CD4-positive, alpha-beta memory T cell (primary cell): ENCODE measurements at places on chromosomes 16 and 17. TPM values are rescaled to one million over a fixed set of nuclear protein-coding genes. Genes with fewer than 3 reads are reported as not detected.

DNA sequence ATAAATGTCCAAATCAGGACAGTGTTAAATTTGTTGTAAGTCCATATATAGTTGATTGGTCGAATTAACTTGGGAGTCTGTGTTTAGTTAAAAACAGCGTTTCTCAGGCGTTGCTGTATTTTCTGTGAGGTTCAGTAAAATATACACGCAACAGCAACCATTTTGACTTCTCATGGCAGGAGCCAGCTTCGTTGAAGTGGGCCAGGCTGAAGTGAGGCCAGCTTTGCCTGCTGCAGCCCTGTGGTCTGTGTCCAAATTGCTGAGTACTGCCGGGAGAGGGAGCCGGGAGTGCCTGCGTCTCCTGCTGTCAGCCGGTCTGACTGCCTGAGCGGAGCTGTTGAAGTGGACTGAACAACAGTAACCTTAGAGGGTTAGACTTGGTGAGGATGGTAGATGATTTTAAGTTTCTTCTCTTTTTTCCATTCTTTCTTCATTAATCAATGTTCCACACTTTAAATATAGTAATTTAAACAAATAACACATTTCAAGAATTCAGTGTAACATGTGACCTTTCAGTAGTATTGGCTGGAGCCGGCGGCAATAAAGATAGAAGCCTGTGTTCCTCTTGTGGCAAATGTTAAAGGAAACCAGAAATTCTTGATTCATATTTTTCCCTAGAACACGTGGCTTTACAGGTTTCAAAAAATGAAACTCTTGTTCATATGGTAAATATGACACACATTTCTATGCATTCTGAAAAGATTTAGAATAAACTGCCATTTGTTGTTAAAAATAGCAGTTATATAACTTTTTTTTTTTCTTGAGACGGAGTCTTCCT, 37.0 kb upstream of the ZNF750 start:
- H3K4me3 ChIP-seq: no peak overlapping the region
- no peak for DNase-seq
- H3K36me3 ChIP-seq: no peaks in the 10 kb centered on the region

DNA sequence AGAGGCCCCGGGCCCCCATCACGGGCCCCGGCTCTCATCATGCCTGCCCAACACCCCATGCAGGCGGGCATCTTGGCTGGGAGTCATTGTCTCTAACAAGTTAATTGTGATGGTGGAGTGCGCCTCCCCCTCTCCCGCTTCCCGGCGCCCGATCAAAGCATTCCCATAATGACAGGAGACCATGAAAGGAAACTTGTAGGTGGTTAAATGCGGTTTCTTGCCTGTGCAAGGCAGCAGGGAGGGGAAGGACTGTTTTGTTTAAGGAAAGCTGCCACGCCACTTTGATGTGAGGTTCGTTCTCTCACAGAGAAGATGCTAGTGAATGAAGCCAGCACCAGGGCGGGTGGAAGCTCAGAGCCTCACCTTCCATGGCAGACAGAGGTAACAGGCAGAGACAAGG, 45.4 kb downstream of the C16orf78 start:
- no peak for DNase-seq
- no peaks in the 10 kb centered on the region for H3K36me3 ChIP-seq
- H3K4me3 ChIP-seq: no peak overlapping the region
- H3K4me1 ChIP-seq: no peaks in the 10 kb centered on the region
- H3K27ac ChIP-seq: no peak overlapping the region

- no peaks in the 10 kb centered on the region for H3K4me1 ChIP-seq
- no peak for DNase-seq
- H3K36me3 ChIP-seq: no peaks in the 10 kb centered on the region
- H3K4me3 ChIP-seq: no peak overlapping the region
- H3K27ac ChIP-seq: no peak overlapping the region
Observed at GRCh38 chr16:13780406-13781168, 139.4 kb upstream of the ERCC4 start.

SLFN5 gene
- 188 TPM for total RNA-seq

PRSS21 gene
- total RNA-seq: 2.6 TPM

DNA sequence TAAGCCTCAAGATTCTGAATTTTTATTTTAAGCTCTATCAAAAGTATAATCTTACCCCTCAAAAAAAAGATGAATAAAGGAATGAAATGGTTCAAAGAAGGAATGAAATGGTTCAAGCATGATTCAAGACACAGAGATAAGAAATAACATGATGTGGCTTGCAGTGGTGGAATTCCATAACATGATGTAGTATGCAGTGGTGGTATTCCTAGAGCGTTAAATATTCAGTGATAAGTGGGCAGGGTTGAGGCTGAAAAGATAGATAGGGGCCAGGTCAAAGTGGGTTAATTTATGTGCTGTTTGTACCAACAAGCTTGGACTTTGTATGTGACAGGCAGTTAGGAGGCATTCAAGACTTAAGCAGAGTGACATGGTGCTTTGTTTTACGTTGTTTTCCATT, 29.6 kb downstream of the TNRC6A start:
- no peaks in the 10 kb centered on the region for H3K27me3 ChIP-seq
- no peak overlapping the region for H3K27ac ChIP-seq
- peaks cover 22% of the 10 kb centered on the region for H3K36me3 ChIP-seq
- H3K4me3 ChIP-seq: no peak overlapping the region
- no peak for DNase-seq
- peaks cover 21% of the 10 kb centered on the region for H3K4me1 ChIP-seq

DNA sequence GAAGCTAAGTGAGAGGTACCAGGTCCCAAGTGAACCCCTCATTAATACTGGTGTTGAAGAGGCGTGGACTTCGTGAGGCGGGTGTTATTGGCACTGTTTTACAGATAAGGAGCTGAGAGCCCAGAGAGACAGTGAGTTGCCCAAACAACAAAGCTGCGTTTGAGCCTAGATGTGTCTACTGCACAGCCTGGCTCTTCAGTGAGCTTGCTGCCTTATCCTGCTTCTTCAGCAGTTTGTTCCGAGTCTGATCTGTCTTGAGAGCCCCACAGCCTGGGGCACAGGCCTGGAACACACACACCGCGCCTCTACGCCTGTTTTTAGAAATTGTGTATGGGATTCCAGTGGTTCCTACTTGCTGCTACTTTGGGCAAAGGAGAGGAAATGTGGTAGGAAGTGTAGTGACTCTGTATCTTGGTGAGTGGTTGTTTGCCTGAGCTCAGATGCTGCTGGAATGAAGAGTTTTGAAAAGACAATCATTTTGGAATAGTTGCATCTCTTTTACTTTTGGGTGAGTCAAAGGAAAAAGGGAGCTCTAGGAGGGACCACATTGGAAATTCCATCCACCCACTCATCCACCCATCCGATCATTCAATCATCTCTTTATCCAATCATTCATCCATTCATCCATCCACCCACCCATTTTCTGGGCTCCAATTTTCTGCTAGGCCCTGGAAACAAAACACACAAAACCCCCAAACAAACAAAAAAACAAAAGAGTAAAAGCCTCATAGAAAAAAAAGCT, 22.3 kb upstream of the PLCG2 start:
- no peaks in the 10 kb centered on the region for H3K4me1 ChIP-seq
- H3K4me3 ChIP-seq: no peak overlapping the region
- no peak for DNase-seq
- H3K27me3 ChIP-seq: no peaks in the 10 kb centered on the region
- no peak overlapping the region for H3K27ac ChIP-seq
- H3K36me3 ChIP-seq: no peaks in the 10 kb centered on the region

DNA sequence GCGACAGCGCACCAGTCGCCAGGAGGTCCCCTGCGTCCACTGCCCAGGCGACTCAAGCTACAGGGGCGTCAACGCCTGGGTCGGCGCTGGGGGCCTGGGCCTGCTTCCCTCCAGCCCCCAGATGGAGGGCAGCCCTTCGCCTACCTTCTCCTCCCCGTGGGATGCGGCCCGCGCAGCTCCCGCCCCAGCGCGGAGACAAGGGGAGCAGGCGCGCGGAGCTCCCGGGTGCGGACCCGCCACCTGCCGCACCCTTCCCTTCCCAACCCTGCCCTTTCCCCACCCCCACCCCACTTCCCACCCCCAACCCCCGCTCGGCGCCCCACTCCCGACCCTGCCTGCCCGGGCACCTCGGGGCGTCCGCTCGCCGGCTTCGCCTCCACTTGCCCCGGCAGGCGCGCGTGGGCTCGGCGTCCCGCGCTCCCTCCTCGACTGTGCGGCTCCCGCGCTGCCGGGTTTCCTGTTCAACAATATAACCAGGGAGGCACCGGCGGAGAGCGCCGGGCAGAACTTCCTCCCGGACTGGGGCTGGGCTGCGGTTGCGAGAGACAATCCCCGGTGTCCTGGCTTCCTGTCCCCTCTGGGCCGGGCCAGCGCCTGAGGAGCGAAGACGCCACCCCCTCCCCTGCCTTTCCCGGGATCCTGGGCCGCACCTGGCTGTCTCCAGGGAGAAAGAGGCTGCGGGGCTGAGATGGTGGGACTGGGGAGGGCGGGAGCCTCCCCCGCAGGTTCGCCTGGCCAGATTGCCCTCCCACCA, at the start of gene ARHGAP27:
ARHGAP27 (minus strand) TSS at position 466 of the 754 bp plus-strand sequence. CDS start 2,591 bp downstream, outside the sequence.
- peak within 1 kb of the TSS; percentile 9 for H3K27ac ChIP-seq
- no peaks in the 10 kb centered on the region for H3K36me3 ChIP-seq
- peak within 1 kb of the TSS; percentile 58 for H3K4me3 ChIP-seq
- H3K4me1 ChIP-seq: peaks cover 19% of the 10 kb centered on the region
- no peak for DNase-seq

CYGB gene
- total RNA-seq: not detected

DNA sequence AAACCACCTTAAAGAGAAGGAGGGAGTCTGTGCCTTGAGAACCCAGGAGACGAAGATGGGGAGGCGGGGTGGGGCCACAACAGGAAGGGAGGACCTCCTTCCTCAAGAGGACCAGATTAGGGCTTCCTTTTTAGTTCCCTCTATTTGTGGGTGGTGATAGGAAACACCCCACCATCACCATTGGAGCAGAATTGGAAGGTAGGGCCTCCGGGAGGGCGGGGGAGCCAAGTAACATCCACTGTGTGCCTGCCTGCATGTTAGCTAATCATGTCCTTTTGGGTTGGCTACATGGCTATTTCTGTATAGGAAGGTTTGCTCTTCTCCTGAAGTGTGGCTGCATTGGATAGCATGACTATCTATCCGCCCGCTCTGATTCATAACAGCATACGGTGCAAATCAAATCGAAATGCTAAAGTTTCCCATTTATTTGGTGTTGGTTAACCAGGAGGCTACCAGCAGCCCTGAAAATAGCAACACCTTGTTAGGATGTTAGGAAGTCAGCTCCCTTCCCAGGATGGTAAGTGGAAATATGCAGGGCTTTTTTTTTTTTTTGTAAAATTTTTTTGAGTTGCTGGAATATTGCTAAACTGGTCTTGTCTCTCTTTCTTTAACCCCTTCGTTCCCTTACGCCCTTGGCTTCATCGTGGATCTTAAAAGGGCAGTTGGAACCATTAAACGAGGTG, 4.2 kb downstream of the SYT17 start:
- no peaks in the 10 kb centered on the region for H3K27me3 ChIP-seq
- no peak overlapping the region for H3K27ac ChIP-seq
- no peak overlapping the region for H3K4me3 ChIP-seq

CCDC200 gene
- 2.1 TPM for total RNA-seq

- H3K4me3 ChIP-seq: no peak overlapping the region
- no peak overlapping the region for H3K27ac ChIP-seq
- H3K27me3 ChIP-seq: no peaks in the 10 kb centered on the region
- H3K4me1 ChIP-seq: peaks cover 3% of the 10 kb centered on the region
- H3K36me3 ChIP-seq: peaks cover 4% of the 10 kb centered on the region
- no peak for DNase-seq
Observed at GRCh38 chr17:40453881-40454612, 10.8 kb downstream of the IGFBP4 start.

C17orf78 gene
- total RNA-seq: not detected

DNA sequence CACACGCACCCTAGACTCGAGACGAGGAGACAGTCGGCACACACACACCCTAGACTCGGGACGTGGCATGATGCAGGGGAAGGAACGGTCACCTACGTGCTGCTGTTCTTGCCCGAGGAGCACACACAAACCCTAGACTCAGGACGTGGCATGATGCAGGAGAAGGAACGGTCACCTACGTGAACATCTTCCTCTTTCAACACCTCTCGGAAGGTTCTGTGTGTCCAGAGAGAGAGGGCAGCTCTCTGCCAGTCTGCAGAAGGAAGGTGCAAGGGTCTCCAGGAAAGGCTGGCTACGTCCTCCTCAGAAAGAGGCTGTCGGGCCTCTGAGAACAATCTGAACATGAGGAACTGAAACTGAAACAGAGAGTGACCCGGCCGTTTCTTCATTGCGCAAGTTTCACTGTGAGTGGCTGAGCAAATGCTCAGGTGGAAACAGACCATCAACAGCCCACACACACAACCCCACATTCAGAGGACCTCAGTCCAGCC, 43.4 kb downstream of the ZNF276 start:
- DNase-seq: peak; percentile 26
- peak overlapping the region; percentile 56 for H3K4me3 ChIP-seq
- peaks cover 50% of the 10 kb centered on the region for H3K4me1 ChIP-seq
- H3K27ac ChIP-seq: peak overlapping the region; percentile 75
- H3K27me3 ChIP-seq: no peaks in the 10 kb centered on the region

TMEM132E gene
- total RNA-seq: 0.42 TPM

DNA sequence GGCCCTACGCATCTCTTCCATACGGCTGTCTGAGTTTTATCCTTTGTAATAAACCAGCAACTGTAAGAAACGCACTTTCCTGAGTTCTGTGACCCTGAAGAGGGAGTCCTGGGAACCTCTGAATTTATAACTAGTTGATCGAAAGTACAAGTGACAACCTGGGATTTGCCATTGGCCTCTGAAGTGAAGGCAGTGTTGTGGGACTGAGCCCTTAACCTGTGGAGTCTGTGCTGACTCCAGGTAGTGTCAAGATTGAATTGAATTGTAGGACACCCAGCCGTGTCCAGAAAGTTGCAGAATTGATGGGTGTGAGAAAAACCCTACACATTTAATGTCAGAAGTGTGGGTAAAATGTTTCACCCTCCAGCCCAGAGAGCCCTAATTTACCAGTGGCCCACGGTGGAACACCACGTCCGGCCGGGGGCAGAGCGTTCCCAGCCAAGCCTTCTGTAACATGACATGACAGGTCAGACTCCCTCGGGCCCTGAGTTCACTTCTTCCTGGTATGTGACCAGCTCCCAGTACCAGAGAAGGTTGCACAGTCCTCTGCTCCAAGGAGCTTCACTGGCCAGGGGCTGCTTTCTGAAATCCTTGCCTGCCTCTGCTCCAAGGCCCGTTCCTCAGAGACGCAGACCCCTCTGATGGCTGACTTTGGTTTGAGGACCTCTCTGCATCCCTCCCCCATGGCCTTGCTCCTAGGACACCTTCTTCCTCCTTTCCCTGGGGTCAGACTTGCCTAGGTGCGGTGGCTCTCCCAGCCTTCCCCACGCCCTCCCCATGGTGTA, 1.5 kb downstream of the GAA start:
- H3K4me3 ChIP-seq: no peak overlapping the region
- H3K36me3 ChIP-seq: no peaks in the 10 kb centered on the region
- H3K27ac ChIP-seq: no peak overlapping the region

DNA sequence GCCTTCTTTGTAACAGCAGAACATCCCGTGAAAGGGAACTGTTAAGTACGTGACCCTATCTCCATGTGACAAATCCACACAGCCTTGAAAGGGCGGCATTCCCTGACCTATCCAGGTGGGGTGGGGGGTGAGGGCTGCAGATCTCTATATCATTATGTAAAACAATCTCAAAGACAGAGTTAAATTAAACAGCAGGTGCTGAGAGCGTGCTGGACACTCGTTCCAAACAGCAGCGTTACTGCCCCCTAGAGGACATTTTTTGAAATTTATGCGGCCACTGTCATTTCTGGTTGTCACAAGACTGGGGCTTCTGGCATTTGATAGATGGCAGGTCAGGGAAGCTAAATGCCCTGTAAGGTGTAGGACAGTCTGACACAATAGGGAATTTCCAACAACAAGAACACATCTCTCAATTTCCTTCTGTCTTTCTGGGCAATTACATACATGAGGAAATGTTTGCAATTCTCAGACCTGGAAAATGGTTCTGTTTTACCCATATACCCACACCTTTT, 6.7 kb upstream of the SLC25A39 start:
- H3K4me1 ChIP-seq: peaks cover 4% of the 10 kb centered on the region
- H3K27ac ChIP-seq: no peak overlapping the region
- H3K4me3 ChIP-seq: no peak overlapping the region
